CD8-positive, alpha-beta memory T cell (primary cell): ENCODE measurements at places on chromosomes 2 and 18.
A peak's percentile ranks its signal among the peaks of the same experiment; 100 is the strongest.

DNA sequence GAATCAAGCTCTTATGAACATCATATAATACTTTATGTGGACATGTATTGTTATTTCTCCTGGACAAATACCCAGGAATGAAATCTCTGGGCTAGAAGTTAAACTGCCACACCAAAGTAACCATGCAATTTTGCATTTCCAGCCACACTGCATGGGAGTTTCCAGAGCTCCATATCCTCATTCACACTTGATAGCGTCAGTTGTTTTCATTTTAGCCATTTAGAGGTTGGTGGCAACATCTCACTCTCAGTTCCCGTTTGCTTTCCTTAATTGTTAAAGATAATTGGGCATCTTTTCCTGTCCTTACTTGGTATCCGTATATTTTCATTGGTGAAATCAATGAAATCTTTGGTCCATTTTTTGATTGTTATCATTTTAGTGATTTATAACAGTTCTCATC, 47.8 kb downstream of the SH3YL1 start:
- H3K36me3 ChIP-seq, result no peaks in the 10 kb centered on the region
- H3K27ac ChIP-seq, result no peak overlapping the region
- H3K27me3 ChIP-seq, result no peaks in the 10 kb centered on the region
- H3K4me3 ChIP-seq, result no peak overlapping the region

DNA sequence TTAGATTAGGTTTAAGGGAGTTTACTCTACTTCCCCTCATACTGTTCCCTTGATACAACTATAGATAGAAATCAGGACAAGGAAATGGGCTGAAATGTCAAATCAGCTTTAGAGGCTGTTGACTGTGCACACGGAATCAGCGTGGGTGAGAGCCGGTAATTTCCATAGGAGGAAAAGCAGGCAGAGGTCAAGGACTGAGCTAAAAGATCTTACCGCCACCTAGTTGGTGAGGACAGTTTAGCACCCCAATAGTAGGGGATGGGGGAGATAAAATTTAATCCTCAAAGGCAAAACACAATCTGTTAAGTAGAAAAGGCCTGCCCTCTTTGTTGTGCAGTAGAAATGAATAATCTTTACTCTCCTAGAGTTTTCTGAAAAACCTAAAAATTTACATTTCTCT, 1154.5 kb upstream of the CHAC2 start:
- H3K4me1 ChIP-seq, result no peaks in the 10 kb centered on the region
- DNase-seq, result no peak
- no peaks in the 10 kb centered on the region for H3K36me3 ChIP-seq
- H3K27ac ChIP-seq, result no peak overlapping the region

DNA sequence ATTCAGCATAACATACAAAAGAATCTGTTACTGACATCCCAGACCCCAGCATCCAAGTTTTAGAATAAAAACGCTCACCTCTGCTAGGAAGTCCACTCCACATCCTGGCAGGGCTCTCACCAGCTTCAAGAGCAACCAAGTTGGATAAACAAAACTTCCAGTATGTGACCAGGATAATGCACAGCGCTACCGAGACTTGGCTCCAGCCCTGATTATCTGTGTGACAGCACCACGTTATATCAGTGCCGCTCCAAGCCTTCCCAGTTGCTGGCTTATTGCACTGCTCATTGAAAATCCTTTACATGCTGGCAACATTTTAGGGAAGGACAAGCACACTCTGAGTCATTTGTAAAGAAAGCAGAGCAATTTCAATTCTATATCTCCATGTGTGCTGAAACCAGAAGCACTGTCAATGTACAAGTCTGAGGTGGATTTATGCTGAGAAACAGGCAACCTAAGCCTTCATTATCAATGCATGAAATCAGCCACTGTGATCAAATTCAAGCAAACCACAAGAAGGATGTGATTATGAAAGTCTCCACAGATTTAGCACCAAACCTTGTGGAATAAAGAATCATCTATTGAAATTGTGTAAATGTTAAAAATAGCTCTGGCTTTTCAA, 115.7 kb downstream of the ZNF385B start:
- no peak overlapping the region for H3K4me3 ChIP-seq
- H3K36me3 ChIP-seq, result no peaks in the 10 kb centered on the region
- no peak for DNase-seq
- no peaks in the 10 kb centered on the region for H3K4me1 ChIP-seq
- H3K27ac ChIP-seq, result no peak overlapping the region

DNA sequence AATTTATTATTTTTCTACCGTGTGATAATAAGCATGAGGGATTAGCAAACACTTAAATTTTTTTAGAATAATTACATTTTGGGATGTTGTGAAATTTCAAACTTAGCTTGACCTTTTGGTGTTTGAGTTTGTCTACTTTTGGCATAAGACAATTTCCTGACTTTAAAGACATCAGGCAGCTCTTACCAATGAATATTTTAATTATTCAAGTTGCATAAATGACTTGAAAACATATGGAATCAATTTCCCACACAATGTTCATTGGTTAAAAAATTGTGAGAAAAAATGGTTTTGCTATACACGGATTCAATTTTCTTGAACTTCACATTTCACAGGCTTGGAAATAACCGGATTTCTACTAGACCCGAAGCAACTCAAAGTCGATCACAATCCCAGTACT, 243.4 kb downstream of the IKZF2 start:
- no peak overlapping the region for H3K27ac ChIP-seq
- no peaks in the 10 kb centered on the region for H3K36me3 ChIP-seq
- H3K27me3 ChIP-seq, result no peaks in the 10 kb centered on the region
- H3K4me3 ChIP-seq, result no peak overlapping the region

DNA sequence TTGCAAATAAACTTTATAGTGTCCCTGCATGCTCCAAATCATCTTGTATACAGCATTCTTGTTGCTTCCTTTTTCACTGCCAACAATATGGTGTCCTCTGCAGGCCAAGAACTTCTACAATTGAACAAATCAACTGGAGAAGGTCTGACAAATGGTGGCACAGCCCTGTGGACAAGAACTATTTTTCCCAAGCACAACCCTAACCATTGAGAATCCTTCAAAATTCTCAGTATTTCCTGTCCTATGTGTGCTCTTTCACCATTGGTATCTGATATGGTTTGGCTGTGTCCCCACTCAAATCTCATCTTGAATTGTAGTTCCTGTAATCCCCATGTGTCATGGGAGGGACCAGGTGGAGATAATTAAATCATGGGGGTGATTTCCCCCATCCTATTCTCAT, 865.1 kb upstream of the ACVR2A start:
- no peaks in the 10 kb centered on the region for H3K36me3 ChIP-seq
- no peak for DNase-seq
- H3K27me3 ChIP-seq, result no peaks in the 10 kb centered on the region

GRCh38 chr2:202723746-202724145, 89.0 kb downstream of the FAM117B start:
- H3K36me3 ChIP-seq, result no peaks in the 10 kb centered on the region
- H3K4me3 ChIP-seq, result no peak overlapping the region
- no peak overlapping the region for H3K27ac ChIP-seq
- no peak for DNase-seq
- no peaks in the 10 kb centered on the region for H3K4me1 ChIP-seq
- H3K27me3 ChIP-seq, result no peaks in the 10 kb centered on the region

DNA sequence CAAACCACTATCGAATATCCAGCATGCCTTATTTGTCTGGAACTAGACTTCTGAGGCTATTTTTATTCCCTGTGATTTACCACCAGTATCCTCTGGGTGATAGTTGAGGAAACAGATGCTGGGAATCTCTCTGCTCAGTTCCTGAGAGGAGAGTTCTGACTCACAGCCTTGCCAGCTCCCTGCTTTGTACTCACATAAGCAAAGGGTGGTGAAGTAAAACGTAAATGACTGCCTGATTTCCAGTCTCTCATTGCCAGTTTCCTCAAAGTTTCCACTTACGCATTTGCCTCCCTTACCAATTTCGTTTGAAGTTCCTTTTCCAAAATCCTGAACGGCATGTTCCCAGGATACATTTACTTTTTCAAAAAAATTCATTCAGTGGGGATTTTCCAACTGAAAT, 69.2 kb upstream of the HNRNPA3 start:
- no peak for DNase-seq
- H3K36me3 ChIP-seq, result no peaks in the 10 kb centered on the region
- peaks cover 13% of the 10 kb centered on the region for H3K27me3 ChIP-seq
- no peak overlapping the region for H3K4me3 ChIP-seq
- H3K27ac ChIP-seq, result no peak overlapping the region
- H3K4me1 ChIP-seq, result peaks cover 8% of the 10 kb centered on the region

DNA sequence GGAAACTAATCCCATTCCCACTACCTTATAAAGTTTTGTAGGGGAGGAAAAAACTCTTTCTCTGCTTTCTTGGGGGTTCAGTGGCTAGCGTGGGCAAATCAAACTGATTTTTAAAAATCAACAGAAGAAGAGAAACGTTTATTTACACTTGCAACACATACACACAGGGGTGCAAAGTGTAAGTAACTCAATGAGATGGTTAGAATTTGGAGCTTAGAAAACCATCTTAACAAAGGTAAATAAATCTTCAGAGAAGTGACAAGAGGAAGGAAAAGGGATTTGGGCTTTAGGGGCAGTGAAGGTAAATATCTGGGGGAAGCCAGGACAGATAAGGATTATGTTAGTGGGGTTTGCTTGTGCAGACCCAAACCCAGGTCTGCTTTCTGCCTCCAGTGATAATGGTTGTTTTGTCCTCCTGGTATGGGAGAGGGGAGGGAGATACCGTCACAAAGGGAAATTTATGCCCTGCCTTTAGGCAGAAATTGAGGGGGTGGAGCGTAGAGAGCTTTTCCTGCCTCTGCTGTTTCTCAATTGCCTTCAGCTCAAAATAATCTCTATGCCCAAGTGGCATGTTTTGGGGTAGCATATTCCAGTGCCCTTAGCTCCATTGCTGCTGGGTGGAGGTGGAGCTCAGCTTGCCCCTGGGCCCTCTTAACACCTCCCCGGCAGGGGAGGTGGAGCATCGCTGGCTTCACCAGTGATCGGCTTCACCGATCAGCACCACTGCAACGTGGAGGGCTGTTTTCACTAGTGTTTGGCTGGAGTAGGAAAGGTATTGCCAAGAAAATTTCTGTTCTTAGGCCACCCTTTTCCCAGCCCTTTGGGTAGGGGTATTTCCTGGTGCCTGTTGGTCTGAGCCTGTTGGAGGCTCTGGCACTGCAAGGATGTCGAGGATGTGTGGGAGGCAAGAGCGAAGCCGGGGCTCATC, 92.2 kb downstream of the TEX51 start:
- no peak overlapping the region for H3K4me3 ChIP-seq
- H3K27ac ChIP-seq, result no peak overlapping the region
- no peaks in the 10 kb centered on the region for H3K27me3 ChIP-seq
- H3K36me3 ChIP-seq, result no peaks in the 10 kb centered on the region

GRCh38 chr2:9984871-9985480, 33.5 kb downstream of the GRHL1 start:
- H3K4me1 ChIP-seq, result peaks cover 4% of the 10 kb centered on the region
- H3K4me3 ChIP-seq, result no peak overlapping the region
- no peaks in the 10 kb centered on the region for H3K27me3 ChIP-seq
- H3K27ac ChIP-seq, result no peak overlapping the region
- DNase-seq, result no peak

DNA sequence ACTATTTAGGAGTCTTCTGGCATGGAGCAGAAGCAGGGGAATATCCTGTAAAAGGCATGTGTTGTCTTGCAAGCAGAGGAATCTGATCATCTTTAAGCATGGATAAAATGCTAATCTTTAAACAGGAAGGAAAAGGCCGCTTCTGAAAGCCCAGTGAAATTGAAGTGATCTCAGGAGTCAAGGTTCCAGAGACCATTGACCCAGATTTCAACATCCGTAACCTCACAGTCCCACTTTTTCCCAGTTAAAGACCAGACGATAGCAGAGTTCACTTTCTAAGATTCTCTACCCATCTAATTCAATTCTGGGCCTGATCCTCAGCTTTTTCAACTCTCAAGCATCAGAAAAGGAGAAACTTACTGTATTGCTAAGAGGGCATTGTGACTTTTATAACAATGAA, 332.2 kb upstream of the LRP1B start:
- H3K36me3 ChIP-seq, result no peaks in the 10 kb centered on the region
- H3K27me3 ChIP-seq, result no peaks in the 10 kb centered on the region
- DNase-seq, result no peak
- H3K27ac ChIP-seq, result no peak overlapping the region

DNA sequence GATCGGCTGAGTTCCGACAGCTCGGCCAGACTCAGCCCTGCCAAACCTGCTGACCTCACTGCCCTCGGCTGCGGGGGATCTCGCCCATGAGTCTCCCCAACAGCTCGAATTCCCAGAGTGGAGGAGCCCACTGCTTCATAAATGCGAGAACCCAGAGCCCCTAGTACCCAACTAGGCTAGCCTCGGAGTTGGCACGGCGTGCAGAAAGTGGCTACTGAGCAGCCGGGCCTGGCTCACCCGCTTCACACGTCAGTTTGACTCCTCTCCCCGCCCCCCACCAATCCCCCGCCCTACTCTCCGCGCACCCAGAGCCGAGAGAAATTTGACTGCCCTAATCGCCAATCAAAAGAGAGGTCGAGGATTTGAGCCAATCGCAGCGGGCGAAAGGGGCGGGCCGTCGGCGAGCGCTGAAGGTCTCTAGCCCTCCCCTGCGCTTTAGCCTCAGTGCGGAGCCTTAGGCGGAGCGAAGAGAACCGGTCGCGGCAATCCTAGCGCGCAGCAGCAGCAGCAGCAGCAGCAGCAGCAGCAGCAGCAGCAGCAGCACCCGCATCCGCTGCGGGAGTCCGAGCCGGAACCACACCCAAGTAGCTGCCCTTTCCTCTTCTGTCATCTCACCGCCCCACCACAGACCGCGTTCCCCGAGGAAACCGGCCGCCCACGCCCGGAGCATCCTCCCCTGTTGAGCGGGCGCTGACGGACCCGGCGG, at the start of gene GLS:
TSS of gene GLS (plus strand) at position 444 of the 706 bp plus-strand sequence. CDS start 264 bp downstream, outside the sequence.
- H3K27me3 ChIP-seq, result no peaks in the 10 kb centered on the region
- no peaks in the 10 kb centered on the region for H3K36me3 ChIP-seq
- peak; percentile 95 for DNase-seq
